Aorta (tissue), 5 donors: ENCODE measurements at places on chromosomes 5 and 9. TPM values are rescaled to one million over a fixed set of nuclear protein-coding genes. Genes with fewer than 3 reads are reported as not detected.

The AIF1L gene
- total RNA-seq: 17.4 TPM

The RHOBTB3 gene
- total RNA-seq: 36.8 TPM

The TAF11L5 gene
- not detected for total RNA-seq

The IL17B gene
- total RNA-seq: 2.8 TPM

The ORM2 gene
- not detected for total RNA-seq

The SHLD3 gene
- total RNA-seq: 2.7 TPM

The ANXA2R gene
- total RNA-seq: 2.7 TPM
